Peyer's patch (tissue), 4 donors: ENCODE measurements at places on chromosomes 16 and 17. TPM values are rescaled to one million over a fixed set of nuclear protein-coding genes. Genes with fewer than 3 reads are reported as not detected.
A peak's percentile ranks its signal among the peaks of the same experiment; 100 is the strongest.

GRCh38 chr17:54439816-54440215, 460.8 kb upstream of the TOM1L1 start:
- H3K4me3 ChIP-seq = no peak overlapping the region
- no peaks in the 10 kb centered on the region for H3K36me3 ChIP-seq
- no peak for DNase-seq
- H3K27me3 ChIP-seq = no peaks in the 10 kb centered on the region

DNA sequence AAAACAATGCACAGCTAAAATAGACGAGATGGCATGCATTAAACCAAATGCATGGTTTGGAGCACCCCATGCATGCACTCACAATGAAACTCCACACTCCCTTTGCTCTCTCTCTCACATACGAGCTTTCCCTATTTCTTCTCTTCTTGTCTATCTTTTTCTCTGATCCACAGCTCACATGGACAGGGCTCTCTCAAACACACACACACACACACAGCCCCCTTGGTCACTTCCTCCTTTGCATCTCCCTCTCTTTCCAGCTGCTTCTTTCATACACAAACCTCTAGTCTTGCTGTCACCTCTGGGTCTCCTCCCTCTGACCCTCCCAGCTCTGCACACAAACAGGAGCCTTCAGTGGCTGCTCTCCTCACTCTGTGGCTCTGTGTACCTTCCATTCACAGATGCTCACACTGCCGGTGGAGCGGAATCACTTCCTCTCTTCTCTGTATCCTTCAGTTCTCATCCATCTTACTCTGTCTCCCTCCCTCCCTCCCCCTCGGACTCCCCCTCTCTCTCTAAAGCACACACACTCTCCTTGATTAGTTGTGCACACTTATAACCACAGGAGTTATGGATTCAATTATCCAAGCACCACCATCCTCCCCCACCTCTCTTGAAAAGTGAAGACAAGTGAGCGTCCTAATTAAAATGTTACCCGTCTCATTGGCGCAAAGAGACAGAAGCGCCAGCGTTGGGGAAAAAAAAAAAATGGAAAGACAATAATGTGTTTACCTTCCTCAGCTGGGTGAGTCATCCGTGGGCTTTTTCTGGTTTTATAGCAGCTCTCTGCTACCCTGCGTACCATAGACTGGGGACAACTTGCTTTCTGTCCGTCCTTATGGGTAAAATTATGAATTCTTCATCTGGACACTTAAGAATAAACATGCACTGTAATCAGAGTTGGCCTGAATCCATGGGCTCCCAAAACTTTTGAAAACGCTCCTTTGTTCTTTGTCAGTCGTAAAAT, 90.8 kb downstream of the SHISA6 start:
- H3K4me3 ChIP-seq = no peak overlapping the region
- H3K36me3 ChIP-seq = no peaks in the 10 kb centered on the region
- no peaks in the 10 kb centered on the region for H3K4me1 ChIP-seq
- H3K27me3 ChIP-seq = no peaks in the 10 kb centered on the region

- peak overlapping the region; percentile 93 for H3K27ac ChIP-seq
- H3K4me3 ChIP-seq = peak overlapping the region; percentile 8
- no peaks in the 10 kb centered on the region for H3K36me3 ChIP-seq
- DNase-seq = peak; percentile 75
- peaks cover 5% of the 10 kb centered on the region for H3K4me1 ChIP-seq
Observed at GRCh38 chr16:75244844-75245758, 6.3 kb downstream of the BCAR1 start.

Gene VAT1L
- total RNA-seq = 1.0 TPM

DNA sequence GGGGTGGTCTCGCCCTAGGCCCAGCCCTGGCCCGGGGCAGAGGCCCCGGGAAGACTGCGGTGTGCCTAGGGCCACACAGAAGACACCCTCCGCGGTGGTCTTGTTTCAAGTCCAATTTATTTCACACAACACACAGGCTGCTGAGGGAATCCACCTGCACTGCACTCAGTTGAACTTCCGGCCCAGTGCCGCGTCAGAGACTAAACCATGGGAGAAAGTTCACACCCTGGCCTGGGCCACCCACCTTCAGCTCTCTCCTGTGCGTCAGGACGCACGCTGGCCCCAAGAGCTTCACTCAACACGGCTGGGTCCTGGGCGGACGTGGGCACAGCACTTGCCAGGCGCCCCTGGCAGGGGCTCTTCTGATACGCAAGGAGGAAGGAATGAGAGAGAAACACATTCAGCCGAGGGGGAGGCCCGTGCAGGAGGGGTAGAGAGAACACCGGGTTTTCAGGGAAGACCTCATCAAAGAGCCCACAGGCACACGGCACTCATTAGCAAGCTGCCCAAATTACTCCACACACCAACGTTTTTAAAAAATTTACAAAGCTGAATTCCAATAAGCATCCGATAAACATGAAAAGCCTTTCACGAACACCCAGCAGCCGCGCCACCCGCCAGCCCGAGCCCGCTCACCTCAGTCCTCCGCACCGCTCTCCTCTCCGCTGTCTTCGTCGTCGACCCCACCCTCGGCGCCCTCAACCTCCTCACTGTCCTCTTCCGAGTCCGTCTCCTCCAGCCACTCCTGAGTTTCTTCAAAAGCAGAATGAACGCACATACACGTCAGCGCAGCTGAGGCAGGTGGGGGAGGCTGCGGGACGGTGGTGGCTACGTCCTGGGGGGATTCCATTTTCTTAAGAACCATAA, 57.8 kb downstream of the KLHDC4 start:
- no peaks in the 10 kb centered on the region for H3K36me3 ChIP-seq
- H3K4me1 ChIP-seq = peaks cover 4% of the 10 kb centered on the region
- DNase-seq = no peak
- H3K4me3 ChIP-seq = no peak overlapping the region
- H3K27me3 ChIP-seq = no peaks in the 10 kb centered on the region
- H3K27ac ChIP-seq = no peak overlapping the region

GRCh38 chr17:20279631-20280030, 187.7 kb downstream of the LGALS9B start:
- DNase-seq = no peak
- no peak overlapping the region for H3K27ac ChIP-seq
- no peaks in the 10 kb centered on the region for H3K4me1 ChIP-seq
- H3K36me3 ChIP-seq = no peaks in the 10 kb centered on the region
- H3K27me3 ChIP-seq = no peaks in the 10 kb centered on the region
- H3K4me3 ChIP-seq = no peak overlapping the region

- peaks cover 100% of the 10 kb centered on the region for H3K4me1 ChIP-seq
- H3K4me3 ChIP-seq = no peak overlapping the region
- no peaks in the 10 kb centered on the region for H3K27me3 ChIP-seq
- peak overlapping the region; percentile 66 for H3K27ac ChIP-seq
- no peak for DNase-seq
- H3K36me3 ChIP-seq = no peaks in the 10 kb centered on the region
Observed at GRCh38 chr17:38881600-38882191, 11.8 kb downstream of the LASP1 start.

DNA sequence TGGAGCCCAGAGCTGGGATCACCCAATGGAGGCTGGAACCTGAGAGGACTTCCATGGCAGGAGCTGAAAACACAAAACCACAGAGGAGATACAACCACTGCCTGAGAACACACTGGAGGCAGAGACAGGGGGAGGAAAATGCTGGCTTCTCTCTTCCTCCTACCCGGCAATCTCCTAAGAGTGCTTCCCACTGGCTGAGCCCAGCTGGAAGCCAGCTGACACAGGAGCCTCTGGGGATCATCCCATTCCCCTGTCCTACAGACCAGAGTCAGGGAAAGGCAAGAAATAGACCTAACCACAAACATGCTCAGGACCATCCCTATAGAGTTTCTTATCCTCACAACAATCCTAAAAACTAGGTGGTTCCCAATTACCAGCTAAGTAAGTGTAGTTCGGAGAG, 112.4 kb upstream of the CDH5 start:
- no peak overlapping the region for H3K27ac ChIP-seq
- H3K36me3 ChIP-seq = no peaks in the 10 kb centered on the region
- no peak for DNase-seq
- no peak overlapping the region for H3K4me3 ChIP-seq
- no peaks in the 10 kb centered on the region for H3K27me3 ChIP-seq

DNA sequence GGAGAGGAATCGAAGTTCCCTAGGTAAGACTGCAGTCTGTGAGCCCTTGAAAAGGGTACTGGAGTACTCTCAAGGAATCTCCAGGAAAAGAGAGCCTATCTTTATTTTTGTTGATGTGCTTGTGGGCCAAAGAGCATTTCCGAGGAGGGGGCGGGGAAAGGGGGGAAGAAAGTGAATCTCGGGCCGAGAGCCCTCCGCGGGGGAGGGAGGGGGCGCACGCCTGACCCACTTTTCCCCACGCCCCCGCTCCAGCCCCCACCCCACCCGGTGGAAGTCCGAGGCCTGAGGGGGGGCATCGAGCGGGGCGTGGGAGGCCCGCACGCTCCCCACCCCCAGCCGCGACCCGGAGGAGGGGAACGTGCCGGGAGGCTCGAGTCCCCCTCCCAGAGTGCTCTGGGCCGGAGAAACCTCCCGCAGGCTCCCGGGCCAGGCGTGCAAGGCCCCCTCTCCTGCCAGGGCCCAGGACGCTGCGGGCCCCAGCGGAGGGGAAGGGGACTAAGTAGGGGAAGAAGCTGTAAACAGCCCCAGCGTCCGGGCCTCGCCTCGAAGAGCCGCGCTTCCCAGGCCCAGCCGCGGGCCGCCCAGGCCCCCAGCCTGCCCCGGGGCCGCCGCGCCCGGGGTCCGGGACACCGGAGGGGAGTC, 444 bp downstream of the HELZ start:
- peak overlapping the region; percentile 87 for H3K27ac ChIP-seq
- no peaks in the 10 kb centered on the region for H3K27me3 ChIP-seq
- H3K4me1 ChIP-seq = peaks cover 6% of the 10 kb centered on the region
- H3K36me3 ChIP-seq = peaks cover 4% of the 10 kb centered on the region
